ENCODE measurements at places on chromosomes 5 and 9.

DNA sequence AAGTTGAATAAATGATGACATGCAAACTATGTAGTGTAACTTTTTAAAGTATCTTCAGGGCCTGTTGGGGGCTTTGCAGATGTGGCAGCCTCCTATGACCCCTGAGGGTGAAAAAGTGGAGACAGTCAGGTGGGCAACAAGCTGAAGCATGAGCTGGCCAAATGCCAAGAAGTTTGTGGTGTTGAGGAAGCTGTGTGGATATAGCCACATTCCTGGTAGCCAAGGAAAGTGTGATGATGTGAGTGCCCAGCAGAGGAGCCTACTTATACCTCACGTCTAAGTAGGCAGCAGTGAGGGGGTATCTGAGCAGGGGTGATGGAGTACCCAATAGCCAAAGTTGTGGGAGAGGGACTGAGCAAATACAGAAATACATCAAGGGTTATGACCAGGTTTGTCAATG is 621.2 kb upstream of the CDH6 start:
- no peak for DNase-seq

DNA sequence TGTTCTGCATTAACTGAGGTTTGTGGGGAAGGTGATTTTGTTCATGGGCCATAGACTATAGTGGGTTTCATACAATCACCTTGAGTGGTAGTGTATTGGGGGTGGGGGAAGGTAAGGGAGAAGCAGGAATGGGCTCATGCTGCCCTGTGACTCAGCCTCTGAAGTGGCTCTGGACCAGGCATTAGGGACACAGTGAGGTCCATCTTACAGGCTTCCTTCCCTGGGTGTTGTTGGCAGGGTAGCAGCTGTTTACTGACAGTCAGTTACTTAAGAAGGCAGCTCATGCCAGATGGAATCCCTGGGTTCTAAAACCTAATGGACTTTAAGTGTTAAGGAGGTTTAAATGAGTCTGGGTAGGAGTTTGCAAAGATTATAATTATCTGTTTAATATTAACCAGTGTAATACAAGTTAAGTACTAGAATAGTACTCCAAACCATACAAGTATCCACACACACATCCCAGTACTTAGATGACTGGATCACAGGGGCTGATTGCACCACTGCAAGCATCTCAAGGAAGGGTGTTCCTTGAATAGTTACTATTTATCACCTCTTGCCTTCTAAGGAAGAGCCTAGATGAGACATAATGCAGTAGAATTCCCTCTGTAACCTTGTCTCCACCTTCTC is 59.3 kb downstream of the CAST start:
- DNase-seq: no peak

GRCh38 chr5:123157791-123158581 is 68.9 kb downstream of the PRDM6 start:
- no peak for DNase-seq

- no peak for DNase-seq
Measured at GRCh38 chr9:9557804-9558334, 1054.9 kb downstream of the PTPRD start.

DNA sequence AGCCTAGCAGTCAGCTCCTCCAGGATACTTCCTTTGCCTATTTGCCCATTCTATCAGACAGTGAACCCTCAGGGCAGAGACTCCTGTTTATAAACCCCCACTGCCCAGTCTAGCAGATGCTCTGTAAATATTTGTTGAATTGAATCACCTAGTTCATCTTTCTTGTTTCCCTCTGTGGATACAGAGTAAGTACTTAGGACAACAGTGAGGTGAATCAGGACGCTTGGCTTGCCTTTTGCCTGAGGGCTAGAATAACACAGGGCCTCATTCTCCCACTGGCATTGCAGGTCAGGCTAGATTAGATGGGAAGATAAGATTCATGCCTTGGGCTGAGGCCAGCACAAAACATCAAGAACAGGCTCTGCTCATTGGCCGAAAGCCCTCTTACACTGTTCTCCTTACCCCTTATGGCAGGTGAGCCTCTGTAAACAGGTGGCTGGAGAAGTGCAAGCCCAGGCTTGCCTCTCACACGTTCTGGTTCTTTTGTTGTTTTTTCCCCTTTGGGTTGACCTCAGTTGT is 22.2 kb downstream of the TNFSF8 start:
- DNase-seq: no peak

GRCh38 chr5:96837303-96837702 is 29.6 kb upstream of the ERAP1 start:
- DNase-seq: no peak

DNA sequence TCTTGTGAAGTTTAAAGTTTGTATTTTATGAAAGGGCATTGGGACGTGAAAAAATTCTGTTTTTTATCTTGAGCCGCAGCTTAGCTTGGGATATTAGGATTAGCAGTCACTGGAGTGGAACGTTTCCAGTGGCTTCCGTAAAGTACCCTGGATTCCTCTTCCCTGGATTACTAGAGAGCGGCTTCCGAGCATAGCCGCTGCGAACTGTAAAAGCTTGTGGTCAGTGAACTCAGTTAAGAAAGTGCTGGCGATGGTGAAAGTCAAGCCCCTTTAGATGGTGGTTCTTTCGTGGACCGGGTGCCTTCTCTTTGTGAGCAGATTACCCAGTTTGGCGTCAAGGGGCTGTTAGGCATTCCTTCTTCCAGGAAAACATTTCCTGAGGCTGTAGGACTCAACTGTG is 168.1 kb downstream of the KDM4C start:
- DNase-seq: no peak

DNA sequence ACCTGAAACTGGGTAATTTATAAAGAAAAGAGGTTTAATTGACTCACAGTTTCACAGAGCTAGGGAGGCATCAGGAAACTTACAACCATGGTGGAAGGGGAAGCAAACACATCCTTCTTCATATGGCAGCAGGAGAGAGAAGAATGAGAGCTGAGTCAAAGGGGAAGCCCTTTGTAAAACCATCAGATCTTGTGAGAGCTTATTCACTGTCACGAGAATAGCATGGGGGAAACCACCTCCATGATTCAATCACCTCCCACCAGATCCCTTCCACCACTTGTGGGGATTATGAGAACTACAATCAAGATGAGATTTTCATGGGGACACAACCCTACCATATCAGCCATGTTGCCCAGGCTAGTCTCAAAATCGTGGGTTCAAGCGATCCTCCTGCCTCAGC is 143.4 kb downstream of the FGF18 start:
- DNase-seq: no peak

GRCh38 chr5:42689391-42689790 is 67.2 kb upstream of the CCDC152 start:
- DNase-seq: no peak

DNA sequence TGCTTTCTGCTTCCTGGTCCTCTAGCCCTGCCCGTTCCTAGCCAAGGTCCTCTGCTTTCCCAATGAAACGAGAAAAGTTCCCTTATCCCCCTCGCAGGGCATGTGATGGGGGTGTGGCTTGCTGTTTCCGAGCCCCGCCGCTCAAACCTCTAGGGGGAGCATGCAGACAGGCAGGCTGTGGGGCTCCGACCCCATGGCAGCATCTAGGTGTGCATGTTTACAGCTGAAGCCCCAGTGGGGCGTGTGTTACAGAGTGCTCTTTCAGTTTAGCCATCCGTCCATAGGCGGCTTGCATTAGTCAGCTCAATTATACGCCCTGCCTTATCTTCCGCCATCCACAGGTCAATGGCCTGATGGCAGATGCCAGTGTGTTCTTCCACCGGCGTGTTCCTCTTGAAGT is 48.3 kb upstream of the SPATA31E1 start:
- DNase-seq: no peak

- no peak for DNase-seq
Measured at GRCh38 chr9:127585161-127585819, 26.8 kb upstream of the STXBP1 start.

- no peak for DNase-seq
Measured at GRCh38 chr5:1099926-1100663, 11.8 kb downstream of the SLC12A7 start.

DNA sequence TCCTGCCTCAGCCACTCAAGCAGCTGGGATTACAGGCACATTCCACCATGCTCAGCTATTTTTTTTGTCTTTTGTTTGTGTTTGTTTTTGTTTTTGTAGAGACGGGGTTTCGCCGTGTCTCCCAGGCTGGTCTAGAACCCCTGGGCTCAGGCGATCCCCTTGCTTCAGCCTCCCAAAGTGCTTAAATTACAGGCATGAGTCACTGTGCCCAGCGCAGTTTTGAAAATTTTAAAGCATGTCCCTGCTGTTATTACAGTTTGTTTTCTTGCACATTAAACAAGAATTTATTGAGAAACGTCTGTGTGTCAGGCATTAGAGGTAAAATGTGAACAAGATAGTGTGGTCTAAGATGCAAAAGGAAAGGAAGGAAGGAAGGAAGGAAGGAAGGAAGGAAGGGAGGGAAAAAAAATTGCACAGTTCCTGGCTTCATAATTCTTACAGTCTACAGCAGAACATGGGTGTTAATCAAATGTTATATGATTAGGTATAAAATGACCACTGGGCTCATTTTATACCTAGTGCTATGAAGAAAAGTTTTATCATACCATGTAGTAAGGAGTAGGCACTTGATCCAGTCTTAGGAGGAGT is 205.4 kb downstream of the SNX18 start:
- no peak for DNase-seq

- DNase-seq: no peak
Measured at GRCh38 chr9:78566521-78566920, 269.6 kb downstream of the PSAT1 start.

DNA sequence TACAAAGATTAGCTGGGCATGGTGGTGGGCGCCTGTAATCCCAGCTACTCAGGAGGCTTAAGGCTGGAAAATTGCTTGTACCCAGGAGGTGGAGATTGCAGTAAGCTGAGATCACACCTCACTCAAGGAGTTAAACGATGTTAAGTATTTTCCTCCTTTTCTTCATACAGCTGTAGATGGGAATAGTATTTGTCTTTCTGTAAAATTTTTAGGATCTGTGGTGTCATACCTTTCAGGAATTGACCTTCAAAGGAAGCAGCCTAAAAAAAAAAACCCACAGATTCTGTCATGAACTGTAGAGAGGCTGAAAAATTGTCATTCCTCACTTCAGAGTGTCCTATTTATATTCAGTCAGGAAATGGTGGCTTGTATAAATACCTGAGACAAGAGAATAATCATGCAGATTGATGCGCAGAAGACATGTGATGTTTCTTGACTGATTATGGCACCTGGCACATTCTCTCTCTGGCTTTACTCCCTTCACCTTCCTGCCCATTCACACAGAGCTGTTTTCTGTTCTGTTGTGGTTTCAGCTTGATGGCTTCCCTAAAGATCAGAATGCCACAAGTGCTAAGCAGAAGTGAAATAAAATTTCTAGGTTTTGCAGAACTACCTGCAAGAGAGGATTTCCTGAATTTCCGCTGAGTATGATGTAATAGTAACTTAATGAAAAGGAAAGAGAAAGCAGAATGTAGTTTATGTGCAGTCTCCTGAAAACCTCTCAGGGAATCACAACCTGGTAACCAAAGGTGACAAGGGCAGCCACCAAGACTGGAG is 3.8 kb downstream of the IFNA1 start:
- DNase-seq: no peak

DNA sequence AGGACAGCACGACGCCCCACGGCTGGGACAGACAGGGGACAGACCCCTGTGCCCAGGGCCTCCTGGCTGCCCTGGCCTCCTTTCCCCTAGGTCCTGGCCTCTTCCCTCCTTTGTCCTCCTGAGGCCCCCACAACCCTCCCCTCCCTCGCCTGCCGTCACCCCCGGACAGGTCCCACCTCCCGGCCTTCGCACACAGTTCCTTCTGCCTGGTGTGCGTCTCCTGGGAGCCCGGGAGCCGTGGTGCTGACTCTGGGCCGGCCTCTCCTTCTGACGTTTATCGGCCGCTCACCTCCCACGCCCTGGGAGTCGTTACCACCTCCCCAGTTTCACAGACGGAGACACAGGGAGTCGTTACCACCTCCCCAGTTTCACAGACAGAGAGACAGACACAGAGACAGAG is 25.1 kb upstream of the NOTCH1 start:
- DNase-seq: no peak

- DNase-seq: no peak
Measured at GRCh38 chr5:89769975-89770374, 639.6 kb downstream of the CETN3 start.

DNA sequence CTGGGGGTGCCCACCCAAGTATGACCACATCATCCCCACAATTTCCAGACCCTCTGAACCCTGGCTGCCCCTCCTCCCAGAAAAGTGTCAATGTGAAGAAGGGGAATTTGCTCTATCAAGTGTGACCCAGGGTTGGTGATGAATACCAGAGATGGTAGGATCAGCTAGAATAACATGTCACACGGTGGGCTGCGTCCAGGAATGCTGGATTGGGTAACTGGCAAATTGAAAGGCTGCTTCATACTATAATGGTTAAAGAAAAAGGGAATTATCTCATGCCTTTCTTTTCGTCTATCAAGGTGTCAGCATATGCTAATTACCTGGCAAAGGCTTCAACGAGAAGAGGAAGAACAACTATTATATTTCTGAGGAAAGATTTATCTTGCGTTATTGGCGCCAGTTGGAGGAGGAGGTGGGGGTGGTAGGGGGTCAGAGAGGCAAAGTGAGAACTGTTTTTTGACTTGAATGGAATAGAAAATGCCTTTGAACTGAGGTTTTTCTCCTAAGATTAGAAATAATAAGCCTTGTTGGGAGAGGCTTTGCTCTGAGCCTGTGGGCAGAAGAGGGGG is 27.8 kb upstream of the ARAP3 start:
- no peak for DNase-seq

DNA sequence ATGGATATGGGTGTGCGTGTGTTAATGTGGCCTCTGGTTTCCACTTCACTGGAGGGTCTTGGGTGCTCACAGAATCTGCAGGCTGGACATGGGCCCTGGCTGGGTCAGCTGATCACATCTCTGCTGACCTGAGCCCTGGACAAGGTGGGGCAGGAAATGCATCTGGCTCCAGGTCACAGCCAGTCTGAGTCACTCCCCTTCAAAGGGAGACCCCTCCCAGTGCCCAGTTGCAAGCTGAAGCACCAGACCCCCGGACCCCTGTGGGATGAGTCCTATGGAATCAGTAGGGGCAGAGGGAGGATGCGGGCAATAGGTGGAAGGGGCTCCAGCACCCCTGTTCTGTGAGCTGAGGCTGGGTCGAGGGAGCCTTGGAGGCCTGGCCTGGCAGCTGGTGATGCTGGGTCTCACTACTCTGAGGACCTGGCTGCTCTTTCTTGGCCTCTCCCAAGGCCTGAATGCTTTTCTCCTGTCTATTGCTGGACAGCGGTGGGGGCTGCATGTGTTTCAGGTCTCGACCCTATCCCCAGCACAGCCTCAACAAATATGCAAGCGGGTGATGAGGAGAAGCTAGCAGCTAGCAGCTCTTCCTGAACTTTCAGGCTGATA is 54.5 kb downstream of the PHF2 start:
- no peak for DNase-seq

DNA sequence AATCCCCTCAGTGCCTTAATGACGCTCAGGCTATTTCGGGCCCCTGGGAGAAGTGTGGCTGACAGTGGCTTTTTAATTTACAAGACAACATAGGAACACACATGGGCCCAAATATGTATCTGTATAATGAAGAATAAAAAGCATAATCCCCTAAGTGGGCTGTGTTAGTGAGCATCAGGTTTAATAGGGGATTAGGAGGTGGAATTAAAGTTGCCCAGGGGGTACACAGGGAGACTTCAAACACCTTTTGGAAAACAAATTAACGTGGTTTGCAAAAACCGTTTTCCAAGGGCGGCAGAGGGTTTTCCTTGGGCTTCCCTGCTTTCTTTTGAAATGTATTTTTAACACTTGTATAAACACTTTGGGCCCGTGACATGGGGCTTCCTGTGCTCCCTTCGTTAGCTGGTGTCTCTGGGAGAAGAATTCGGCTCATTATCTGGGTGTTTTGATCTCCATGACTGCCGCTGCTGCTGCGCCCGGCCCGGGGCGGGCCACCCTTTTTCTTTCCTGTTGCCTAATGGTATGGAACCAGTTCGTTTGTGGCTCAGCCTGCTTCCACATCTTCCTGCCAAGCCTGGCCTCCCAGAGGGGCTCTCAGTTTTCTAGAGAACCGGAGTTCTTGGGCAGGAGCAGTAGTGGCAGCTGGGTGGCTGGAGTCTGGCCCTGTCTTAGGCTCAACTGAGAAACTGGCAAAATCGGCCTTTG is 173.0 kb downstream of the MACROH2A1 start:
- DNase-seq: no peak
